ENCODE measurements at places on chromosomes 11 and 22.

- no peak for DNase-seq
Measured at GRCh38 chr11:57399972-57400578, 9.6 kb upstream of the PRG2 start.

- DNase-seq = no peak
Measured at GRCh38 chr11:134686460-134687061, 274.5 kb upstream of the B3GAT1 start.

DNA sequence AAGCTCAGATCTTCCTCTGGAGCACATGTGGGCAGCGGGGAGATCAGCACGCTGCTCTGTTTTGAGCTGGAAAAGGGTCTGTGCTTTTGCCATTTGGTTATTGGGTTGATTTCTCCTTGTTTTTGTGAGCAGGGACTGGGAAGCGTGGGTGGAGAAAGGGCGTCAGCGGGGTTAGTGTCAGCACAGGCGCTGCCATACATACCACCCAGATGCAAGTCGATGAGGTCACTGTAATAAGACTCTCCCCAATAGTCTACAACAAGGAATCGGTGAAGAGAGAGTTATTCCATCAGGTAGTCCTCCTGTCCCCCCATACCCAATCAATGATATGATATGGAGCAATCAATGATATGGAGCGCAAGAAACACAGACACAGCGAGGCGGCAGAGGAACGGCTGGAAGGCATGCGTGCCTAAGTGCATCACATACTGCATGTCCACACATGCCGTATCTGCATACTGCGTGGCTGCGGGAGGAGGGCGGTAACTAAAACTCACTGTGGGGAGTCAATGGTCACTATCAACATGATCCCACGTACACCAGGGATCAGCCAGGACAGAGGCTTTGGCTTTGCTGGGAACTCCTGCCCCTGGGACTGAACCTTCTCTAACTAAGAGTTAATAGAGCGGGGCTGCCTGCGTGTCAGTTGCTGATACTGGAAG lies 29.5 kb upstream of the BID start:
- no peak for DNase-seq

GRCh38 chr11:117606790-117607189 lies 190.2 kb downstream of the DSCAML1 start:
- no peak for DNase-seq

- no peak for DNase-seq
Measured at GRCh38 chr11:83661491-83662350, 375.6 kb upstream of the CCDC90B start.

GRCh38 chr22:38415046-38415445 lies 40.0 kb downstream of the KCNJ4 start:
- DNase-seq = no peak

- no peak for DNase-seq
Measured at GRCh38 chr11:12712132-12712531, 37.9 kb downstream of the TEAD1 start.

- no peak for DNase-seq
Measured at GRCh38 chr22:40853961-40854360, 2.5 kb downstream of the ST13 start.

DNA sequence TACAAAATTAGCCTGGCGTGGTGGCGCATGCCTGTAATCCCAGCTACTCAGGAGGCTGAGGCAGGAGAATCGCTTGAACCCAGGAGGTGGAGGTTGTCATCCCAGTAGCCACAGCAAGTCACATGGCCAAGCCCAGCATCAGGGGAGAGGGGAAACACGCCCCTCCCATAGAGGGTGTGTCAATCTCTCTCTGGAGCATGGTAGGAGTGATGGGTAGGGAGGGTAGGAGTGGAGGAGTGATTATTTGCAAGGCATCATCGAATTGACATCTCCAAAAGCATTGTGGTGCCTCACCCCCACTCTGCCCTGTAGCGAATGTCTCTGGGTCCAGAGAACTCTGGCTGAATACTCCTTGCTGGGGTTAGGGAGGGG lies 6.1 kb upstream of the SSTR3 start:
- no peak for DNase-seq

GRCh38 chr11:42521994-42522393 lies 789.8 kb upstream of the API5 start:
- no peak for DNase-seq

- no peak for DNase-seq
Measured at GRCh38 chr11:75344186-75344585, 7.3 kb downstream of the ARRB1 start.

GRCh38 chr22:35258191-35258988 lies 1.1 kb downstream of the HMGXB4 start:
- DNase-seq = peak; percentile 36

DNA sequence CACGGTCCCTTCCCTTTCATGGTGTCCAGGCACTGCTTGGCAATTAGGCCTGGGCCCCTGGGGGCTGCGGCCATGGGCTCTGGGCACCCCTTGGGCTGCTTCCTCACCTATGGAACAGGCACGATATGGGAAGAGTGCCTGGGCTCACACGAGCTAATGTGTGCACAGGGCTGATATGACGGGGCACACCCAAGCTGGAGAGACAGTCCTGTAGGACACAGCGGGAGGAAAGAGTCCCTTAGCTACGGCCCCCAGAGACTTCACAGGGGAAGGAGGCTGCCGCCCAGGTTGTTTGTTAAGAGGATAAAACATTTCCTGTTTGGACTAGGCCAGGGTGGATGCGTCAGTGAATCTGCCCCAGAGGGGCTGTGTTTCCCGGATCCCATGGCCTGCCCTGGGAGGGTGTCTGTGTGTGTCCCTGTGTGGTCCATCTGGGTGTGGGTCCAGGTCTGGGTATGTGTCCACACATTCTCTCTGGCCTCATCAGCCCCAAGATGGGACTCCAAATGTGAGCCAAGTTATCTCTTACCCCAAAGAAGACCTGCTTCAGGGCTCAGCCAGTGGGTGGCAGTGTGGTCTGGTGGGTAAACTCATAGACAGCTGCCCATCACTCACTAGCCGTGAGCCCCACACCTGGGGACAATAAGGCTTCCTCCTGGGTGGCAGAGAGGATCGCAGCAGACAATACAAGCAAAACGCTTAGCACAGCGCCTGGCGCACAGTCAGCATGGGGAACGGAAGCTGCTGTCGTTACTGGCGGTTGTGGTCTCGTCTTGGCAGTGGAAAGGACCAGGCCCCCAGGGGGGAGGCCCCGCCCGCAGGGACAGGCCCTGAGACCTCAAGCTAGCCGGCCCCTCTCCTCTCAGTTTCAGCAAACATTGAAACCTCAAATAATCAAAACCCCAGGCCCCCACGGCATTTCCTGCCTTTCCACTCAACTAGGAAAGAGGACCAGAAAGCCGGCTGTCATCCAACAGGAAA lies 3.2 kb upstream of the EMID1 start:
- no peak for DNase-seq

- DNase-seq = no peak
Measured at GRCh38 chr11:124276081-124276480, 19.9 kb downstream of the OR8G5 start.

- no peak for DNase-seq
Measured at GRCh38 chr22:29609139-29609538, 5.7 kb downstream of the NF2 start.

DNA sequence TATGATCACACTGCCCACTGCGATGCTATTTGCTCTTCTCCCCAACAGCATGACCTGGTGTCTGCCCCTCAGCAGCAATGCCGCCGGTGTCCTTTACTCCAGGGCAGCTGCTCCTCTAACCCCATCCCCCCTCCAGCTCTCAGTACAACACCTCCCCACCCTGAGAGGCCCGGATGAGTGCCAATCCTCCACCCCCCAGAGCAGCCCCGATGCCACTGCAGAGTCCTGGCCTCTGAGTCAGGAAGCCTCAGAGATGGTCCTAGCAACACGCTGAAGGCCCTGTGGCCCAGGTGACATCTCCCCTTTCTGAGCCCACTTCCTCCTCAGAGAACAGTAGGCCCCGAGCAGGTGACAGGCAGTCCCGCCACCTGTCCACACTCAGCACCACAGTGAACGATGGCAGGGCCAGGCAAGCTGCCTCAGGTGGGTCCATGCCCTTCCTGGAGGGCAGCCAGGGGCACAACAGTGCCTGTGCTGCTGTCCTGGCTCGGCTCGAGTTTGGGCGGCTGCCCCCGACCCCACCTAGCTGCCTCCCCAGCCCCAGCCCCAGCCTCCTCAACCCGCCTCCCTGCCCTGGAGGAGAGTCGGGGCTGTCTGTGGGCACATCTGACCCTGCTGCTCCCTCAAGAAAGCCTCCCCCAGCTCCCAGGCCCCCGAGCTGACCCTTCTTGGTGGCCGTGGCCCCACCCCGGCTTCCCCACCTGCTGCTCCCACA lies 3.9 kb upstream of the NDUFS8 start:
- DNase-seq = no peak

DNA sequence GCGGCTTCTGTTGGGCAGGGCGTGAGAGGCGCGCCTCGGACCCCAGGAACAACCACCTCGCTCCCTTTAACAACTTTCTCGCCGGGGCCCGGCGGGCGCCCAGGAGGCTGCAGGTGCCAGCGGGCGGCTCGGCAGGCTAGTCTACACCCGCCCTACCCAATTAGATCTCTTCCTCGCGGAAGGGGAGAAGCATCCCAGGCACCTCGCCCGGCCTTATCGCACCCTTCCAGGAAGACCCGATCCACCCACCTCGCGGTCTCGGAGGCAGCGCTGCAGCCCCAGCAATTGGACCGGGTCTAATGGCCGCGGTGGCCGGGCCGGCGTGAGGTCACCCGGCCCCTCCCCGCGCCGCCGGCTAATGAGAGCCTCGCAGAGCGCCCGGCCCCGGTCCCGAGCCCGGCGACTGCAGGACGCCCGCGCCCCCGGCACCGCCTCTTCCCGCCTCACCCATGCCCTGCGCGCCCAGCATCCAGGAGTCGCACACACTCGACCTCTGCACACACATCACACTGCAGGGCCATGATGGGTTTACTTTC lies at the start of gene PLAAT3:
TSS of gene PLAAT3 (minus strand) at position 298 of the 536 bp plus-strand sequence. CDS start 419 bp downstream, outside the sequence.
- DNase-seq = no peak

DNA sequence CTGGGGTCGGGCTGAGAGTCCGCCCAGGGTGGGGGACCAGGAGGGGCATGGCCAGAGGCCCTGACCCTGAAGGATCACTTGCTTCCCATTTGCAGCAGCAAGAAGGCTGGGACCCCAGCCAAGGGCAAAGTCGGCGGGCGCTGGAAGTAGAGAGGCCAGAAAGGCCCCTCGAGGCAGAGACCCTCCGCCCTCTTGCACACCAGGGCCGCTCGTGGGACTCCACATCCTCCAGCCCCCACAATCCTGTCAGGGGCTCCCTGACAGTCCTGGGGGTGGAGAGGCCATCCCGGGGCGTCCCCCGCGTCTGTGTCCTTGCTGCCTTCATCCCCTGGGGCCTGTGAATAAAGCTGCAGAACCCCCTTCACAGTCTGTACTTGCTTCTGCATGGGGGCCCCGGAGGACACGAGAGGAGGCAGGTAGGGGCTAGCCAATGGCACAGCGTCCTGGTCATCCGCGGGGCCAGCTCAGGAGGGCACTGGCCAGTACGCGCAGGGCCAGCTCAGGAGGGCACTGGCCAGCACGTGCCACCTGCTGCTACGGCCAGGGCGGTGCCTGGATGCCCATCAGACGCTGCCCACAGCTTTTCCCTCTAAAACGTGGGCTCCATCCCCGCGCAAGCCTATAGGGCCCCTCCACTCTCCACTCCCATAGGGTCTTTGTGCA lies 8.7 kb upstream of the MRPL23 start:
- no peak for DNase-seq

- no peak for DNase-seq
Measured at GRCh38 chr11:27904358-27905055, 203.4 kb downstream of the KIF18A start.

- no peak for DNase-seq
Measured at GRCh38 chr11:62190011-62190410, at the start of gene SCGB1D1. Gene SCGB1D1, plus strand, starts transcription at chr11:62190216. Its CDS starts 69 bp downstream, at chr11:62190285.

DNA sequence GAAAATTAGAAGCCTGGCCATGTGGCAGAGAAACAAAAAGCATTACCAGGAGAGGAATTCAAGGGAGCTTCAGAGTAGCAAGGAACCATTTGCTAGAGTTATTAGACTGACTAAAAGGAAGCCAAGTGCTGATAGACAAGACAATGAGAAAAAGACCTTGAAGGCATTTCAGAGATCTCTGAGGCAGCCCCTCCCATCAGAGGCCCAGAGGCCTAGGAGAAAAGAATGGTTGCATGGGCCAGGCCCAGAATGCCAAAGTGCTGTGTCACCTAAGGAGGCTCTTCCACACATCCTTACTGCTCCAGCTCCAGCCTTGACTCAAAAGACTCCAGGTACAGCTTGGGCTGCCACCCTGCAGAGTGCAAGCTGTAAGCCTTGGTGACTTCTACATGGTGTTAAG lies 61.8 kb upstream of the POU2AF2 start:
- no peak for DNase-seq

- no peak for DNase-seq
Measured at GRCh38 chr11:45161252-45162063, 15.0 kb downstream of the PRDM11 start.

DNA sequence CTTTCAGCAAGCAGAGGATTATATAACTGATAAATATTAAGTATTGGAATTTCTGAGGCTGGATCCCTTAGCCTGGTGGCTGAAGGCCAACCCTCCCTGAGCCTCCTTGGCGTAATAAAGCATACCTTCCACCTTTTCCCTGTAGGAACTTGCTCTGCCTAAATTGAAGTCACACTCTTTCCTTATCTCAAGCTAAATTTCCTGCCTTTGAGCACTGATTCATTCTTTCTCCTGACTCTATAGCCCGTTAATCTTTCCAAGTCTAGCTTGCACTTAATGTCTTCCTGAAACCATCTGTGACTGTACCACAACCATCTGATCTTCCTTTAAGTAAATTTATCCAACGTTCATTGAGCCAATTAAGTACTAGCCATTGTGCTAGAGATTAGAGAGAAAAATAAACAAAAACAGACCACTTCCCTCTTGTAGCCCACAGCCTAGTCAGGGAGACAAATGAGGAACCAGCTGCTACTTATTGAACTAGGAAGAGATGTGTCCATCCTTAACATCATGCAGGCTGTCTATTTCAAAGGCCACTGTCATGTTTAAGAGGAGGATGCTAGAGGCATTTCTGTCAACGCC lies 62.9 kb downstream of the GRK3 start:
- no peak for DNase-seq

- DNase-seq = no peak
Measured at GRCh38 chr11:2400762-2401435, 349 bp downstream of the TSSC4 start.

DNA sequence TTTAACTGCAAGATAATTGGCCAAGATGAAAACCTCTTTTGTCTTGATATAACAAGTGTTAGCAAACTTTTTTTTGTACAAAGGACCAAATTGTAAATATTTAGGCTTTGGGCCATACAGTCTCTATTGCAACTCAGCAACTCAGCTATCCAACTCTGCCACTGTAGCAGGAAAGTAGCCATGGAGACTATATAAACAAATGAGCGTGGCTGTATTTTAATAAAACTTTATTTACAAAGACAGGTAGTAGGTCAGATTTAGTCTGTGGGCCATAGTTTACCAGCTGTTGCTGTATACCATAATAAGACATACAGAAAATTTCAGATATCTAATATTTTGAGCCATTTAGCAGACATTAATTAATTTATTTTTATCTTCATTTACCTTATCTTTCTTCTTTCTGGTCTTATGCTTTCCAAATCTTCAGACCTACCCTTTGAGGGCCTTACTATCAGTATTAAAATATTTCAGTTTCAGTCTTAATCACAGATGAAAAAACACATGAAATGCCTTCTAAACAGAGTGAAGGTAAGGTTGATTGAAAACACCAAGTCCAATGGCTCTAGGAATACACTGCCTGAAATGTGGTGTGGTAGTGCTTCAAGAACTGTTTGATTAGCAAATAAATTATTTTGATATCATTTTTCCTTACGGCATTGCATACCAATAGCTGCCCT lies 256.9 kb upstream of the CTSC start:
- no peak for DNase-seq

- no peak for DNase-seq
Measured at GRCh38 chr11:95780544-95780943, 9.0 kb downstream of the FAM76B start.

Measured in left renal cortex interstitium (tissue), 4 donors.